ENCODE measurements at places on chromosomes 3 and 15.

DNA sequence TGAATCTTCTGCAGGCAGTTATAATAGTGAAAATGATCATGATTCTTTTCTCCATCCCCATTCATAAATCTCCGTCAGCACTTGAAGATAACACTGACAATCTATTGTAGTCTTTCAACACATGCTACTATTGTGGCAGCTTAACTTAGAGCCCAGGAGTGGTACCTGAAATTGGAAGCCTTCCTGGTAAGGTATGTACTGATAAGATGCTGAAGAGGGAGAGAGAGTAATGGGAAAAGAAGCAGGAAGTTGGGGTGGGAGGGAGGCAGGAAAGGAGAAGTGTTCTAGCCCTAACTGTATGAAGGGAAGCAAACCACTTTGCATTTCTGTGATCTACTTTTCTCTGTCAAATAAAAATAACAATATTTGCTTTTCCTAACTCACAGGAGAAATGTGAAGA lies 197.4 kb upstream of the RORA start:
- no peak for DNase-seq

- DNase-seq = no peak
Observed at GRCh38 chr15:42903388-42904324, 16.9 kb downstream of the TTBK2 start.

DNA sequence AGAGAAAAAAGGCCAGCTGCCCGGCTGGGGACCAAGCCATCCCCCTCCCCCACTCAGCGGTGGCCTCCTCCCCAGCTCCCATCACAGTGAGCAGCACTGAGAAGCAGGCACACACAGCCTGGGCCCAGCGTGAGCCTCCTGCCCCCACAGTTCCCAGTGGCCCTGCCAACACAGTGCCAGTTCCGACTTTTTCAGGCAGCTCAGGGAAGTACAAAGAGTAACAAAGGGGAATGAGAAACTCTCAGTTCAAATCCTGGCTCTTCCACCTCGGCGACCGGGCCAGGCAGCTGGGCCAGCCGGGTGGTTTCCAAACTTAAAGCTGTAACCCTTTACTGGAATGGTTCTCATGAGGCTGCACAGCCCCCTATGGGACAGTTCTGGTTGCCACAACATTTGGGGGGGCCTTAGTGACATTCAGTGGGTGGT lies 18.5 kb downstream of the TNK2 start:
- DNase-seq = no peak

GRCh38 chr3:25023876-25024275 lies 404.2 kb upstream of the RARB start:
- no peak for DNase-seq

DNA sequence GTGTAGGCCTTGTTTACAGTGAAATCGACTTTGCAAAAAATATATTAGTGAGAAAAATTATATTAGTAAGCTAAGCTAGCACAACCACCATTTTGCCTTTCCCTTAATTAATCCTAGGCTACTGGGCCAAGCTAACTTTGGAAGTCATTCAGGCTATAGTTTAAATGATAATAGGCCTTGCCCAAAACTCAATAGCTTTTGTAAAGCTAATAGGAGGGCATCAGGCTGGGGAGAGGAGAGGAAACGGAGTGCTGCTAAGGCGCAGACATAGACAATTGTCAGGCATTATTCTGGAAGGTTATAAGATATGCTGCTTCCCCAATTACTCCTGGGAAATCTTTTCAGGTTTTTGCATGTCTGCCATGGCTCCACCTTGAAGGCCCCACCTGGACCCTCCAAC lies 1286.0 kb downstream of the NSUN3 start:
- no peak for DNase-seq

DNA sequence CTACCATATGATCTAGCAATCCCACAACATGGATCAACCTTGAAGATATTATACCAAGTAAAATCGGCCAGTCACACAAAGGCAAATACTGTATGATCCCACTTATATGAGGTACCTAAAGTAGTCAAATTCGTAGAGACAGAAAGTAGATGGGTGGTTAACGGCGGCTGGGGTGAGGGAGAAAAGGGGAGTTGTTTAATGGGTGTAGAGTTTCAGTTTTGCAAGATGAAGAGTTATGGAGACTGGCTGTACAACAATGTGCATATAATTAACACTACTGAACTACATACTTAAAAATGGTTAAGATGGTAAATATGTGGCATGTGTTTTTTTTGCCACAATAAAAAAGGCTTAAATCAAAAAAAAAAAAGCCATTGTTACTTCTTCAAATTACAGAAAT lies 60.4 kb downstream of the GPR176 start:
- no peak for DNase-seq

DNA sequence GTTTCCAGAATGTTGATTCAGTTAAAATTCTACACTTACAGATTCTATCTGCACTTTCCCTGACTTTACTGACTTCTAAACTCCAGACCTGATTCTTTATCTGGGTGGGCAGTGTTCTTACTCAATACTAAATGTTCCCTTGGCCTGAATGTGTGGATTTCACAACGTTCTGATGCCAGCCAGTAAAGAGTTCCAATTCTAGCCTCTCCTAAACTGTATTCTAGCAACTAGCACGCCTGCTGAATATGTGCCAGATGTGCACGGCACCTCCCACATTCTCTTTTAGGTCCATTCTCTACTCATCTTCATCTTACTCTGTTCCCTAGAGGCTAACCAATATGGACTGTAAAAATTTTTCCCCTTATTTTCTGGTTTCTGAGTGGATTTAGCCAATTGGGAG lies 479.5 kb upstream of the AGTR1 start:
- DNase-seq = no peak

DNA sequence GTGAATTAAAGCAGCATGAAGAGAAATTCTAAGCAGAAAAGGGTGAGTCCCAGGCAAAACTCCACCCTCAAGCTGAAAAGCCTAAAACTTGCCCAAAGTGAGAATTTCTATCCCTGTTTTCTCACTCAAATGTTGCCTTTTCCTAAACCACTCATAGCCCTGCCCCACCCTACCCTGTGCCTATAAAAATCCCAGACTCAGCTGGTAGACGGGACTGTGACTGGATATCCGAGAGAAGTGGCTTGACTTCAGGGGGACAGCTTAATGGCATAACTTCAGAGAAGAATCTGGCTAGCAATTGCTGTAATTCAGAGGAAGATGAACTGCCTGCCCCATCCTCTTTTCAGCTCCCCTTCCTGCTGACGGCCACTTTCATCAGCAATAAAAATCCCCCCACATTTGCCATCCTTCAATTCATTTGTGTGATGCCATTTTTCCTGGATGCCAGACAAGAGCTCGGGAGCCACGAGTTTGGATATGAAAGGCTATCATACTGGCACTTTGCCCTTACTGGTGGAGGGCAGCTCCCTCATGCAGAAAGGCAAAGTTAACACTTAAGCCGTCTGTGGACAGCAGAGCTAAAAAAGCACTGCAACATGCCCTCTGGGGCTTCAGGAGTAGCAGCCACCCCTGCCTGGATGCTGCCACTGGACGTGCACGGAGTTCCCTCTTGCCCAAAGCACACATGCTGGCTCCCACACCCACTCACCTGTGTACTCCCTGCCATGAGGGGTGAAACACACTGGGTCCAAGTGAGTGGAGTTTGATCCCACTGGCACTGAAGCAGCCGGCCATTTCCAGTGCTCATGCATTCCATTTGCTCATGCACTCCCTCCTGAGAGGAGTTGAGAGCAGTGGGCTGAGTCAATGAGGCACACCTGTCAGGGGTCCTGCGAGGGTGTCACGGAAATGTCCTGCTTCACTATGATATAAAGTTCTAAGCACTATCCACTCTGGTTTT lies 670.6 kb downstream of the PLOD2 start:
- DNase-seq = no peak

GRCh38 chr3:100096866-100097265 lies 17.4 kb downstream of the FILIP1L start:
- DNase-seq = no peak

DNA sequence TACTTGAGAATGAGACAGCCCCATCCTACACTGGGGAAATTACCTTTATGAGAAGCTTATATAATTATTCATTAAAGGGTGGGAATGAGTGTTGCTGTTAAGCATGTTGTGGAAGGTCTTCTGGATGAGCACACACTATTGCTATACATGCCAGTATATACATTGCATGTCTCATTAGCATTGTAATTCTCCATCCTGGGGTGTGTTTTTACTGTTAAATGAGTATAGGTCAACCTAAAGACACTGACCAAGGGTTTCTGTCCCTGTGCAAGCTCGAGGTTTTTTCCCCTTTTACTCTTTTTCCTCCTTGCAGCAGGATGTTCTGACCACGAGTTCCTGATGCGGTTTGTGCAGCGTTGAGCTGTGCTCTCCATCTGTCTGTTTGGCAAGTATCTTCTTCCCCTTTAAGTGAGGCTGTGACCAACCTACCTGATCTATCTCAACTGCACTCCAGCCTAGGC lies 7.2 kb upstream of the IVD start:
- DNase-seq = peak; percentile 9

DNA sequence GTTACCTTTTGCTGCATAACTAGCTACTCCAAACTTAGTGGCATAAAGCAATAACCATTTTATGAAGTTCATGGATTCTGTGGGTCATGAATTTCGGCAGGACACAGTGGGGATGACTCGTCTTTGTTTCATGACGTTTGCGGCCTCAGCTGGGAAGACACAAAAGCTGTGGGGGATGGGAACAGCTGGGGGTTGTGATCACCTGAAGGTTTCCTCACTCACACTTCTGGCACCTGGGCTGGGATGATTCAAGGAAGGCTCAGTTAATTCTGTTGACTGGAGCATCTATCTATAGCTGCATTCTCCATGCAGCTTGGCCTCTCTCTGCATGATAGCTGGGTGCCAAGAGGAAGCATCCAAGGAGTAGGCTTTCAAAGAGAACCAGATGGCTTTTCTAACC lies 332.8 kb downstream of the ULK4 start:
- no peak for DNase-seq

DNA sequence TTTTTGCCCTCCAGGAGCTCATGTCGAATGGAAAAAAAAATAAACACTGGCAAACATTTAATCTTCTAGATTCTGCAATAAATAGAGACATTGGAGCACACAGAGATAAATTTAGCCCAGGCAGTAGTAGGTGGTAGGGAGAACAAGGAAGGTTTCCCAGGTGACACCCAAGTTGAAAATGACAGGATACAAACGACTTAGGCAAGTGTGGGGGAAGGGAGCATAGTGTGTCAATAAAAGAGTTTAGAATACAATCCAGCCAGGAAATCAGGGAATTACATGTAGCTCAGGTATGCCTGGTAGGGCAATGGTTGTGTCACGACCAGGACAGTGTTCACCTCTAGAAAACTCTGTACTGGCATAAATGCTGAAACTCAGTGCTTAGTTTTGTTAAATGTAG lies 364.6 kb upstream of the AGTR1 start:
- no peak for DNase-seq

DNA sequence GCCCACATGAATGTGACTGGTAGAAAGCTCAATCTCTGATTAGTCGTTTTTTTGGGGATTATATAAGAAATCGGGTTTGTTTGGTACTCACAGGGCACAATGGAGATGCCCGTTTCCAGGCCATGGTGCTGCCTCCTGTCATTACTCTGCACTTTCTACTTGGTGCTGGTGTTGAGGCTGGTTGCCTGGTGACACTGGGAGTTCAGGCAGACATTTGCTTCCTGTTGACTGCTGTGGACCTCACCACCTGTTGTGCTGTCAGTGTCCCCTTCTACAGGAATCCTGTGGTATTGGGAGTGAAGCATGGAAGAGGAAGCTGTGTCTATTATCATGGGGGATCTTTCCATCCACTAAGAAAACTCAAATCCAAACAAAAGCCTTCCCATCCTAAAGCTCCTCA lies 227.2 kb upstream of the TBL1XR1 start:
- DNase-seq = no peak

GRCh38 chr3:118587037-118587741 lies 447.5 kb downstream of the IGSF11 start:
- no peak for DNase-seq

GRCh38 chr3:50270422-50271224 lies 1.7 kb downstream of the SEMA3B start:
- DNase-seq = no peak

- no peak for DNase-seq
Observed at GRCh38 chr3:101838691-101839090, 10.6 kb upstream of the NFKBIZ start.

GRCh38 chr15:91055548-91056331 lies 33.3 kb upstream of the VPS33B start:
- DNase-seq = no peak

DNA sequence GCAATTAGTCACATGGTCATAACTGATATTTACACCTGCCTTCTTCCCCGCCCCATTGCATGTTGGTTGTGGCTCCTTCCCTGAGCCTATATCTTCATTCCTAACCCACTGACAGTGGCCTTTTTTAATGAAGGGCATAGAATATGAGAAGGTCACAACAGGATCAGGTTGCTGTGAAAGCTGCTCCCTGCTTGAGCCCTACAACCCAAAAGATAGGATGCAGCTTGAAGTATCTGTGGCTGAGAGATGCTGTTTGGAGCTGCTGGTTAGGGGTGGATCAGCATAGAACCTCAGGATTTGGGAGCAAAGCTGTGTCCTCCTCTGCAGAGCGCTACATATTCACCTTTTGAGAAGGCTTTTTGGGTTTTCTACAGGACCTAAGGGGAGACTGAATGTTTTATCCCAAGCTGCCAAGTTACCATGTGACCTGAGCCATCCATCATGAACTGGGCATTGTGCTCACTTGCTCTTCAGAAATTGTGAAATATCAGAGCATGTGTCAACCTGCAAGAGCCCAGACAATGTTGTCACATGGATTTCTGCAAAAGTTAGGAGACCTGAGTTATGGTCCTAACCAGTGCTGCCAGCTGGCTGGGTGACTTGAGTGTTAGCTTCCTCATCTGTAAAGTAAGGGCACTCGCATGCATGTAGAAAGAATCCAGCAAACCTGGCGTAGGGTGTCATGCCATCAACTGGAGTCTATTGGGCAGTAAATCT lies 49.8 kb upstream of the ARL8B start:
- DNase-seq = no peak

GRCh38 chr3:137191951-137192350 lies 234.2 kb downstream of the IL20RB start:
- DNase-seq = no peak

- peak; percentile 12 for DNase-seq
Observed at GRCh38 chr3:150681057-150681456, 22.7 kb downstream of the ERICH6 start.

DNA sequence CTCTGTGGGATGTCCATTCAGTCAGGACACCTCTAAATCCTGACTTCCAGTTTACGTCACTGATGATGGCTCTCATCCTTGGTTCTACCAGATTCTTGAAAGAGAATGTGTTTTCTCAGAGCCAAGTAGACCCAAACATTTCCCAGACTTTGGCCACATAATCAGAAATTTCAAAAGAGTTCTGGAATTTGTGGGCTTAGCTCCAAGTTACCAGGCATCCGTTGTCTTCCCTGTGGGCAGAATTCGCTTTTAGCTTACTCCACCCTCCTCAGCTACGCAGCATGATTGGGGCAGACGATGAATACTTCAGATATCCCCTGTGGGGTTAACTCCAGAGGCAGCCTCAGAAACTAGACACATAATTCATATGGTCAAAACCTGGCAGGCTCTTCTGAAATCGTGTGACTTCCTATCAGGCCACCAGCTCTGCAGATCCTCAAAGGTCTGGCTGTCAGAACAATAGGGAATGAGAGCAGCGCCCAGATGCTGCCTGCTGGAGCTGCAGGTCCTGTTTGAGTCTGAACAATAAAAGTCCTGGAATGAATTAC lies 30.6 kb downstream of the CRTC3 start:
- DNase-seq = no peak

GRCh38 chr3:153313302-153313965 lies 151.4 kb downstream of the RAP2B start:
- no peak for DNase-seq

GRCh38 chr3:156040041-156040440 lies 80.3 kb upstream of the KCNAB1 start:
- no peak for DNase-seq
